D721Med (cell line): ENCODE measurements at places on chromosomes 3 and 15.

DNA sequence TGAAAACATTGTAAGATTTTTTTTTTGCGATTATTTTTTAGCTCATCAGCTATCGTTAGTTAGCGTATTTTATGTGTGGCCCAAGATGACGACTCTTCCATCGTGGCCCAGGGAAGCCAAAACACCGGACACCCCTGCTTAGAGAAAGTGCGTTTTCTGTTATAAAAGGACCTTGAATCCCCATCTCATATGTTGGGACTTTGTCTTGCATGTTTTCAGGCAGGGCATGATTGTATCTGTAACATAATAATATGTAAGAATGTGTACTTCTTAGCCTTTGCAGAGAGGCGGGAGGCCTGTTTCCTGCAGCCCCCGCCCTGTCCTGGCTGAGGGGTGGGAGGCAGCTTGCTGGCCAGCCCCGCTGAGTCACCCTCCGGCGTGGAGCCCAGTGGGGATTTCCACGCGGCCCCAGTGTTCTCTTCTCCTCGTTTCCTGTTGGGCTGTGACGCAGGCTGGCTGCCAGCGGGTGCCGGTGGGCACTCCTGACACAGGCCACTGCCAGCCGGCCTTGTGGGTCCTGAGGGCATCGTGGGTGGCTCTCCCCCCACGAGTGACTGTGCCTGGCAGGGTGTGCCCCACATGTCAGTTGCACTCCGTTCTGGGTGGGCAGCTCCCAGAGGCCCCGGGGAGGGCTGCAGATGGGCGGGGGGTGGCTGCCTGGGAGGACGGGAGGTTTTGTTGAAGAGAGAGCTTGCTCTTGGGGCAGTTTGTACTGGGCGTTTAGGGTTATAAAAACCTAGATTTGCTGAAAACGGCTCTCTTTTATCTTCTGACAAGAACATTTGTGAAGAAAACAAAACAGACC, 55.6 kb downstream of the SMAD3 start:
- DNase-seq, result no peak

GRCh38 chr3:34256021-34256420, 457.6 kb downstream of the PDCD6IP start:
- DNase-seq, result no peak

GRCh38 chr3:148773805-148774204, 53.8 kb upstream of the CPB1 start:
- no peak for DNase-seq

GRCh38 chr3:115146032-115146417, 1.1 kb downstream of the ZBTB20 start:
- no peak for DNase-seq

DNA sequence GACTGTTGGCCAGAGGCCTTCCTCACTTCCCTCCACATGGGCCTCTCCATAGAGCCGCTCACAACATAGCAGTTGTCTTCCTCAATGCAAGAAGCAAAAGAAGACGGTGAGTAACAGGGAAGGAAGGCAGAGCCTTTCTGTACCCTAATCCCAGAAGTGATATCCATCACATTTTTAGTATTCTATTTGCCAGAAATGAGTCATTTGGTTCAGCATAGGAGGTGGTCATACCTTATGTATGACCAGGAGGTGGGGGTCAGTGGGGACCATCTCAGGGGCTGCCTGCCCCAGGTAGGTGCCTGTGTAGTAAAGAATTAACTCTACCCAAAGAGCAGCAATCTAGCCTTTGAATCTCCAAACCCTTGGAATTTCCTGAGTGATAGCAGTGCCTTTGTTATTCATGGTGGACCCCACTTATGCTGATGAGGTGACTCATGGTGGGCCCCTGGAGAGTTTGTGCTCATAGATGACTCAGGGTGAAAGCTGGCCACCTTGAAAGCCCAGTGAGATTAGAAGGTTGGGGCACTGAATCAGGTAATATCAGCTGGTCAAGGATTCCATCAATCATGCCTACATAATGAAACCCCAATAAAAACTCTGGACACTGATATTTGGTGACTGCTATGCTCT, 323.9 kb upstream of the IGF1R start:
- no peak for DNase-seq

GRCh38 chr3:4065085-4065484, 238.1 kb upstream of the SETMAR start:
- no peak for DNase-seq

- DNase-seq, result no peak
Measured at GRCh38 chr3:194387926-194388418, 11.1 kb downstream of the GP5 start.

GRCh38 chr3:115960799-115961198, 337.5 kb downstream of the GAP43 start:
- no peak for DNase-seq
